ENCODE measurements at places on chromosomes 1 and 21. TPM values are rescaled to one million over a fixed set of nuclear protein-coding genes. Genes with fewer than 3 reads are reported as not detected.
A peak's percentile ranks its signal among the peaks of the same experiment; 100 is the strongest.

GRCh38 chr1:80915491-80915890, 885.2 kb upstream of the ADGRL2 start:
- H3K27ac ChIP-seq = no peak overlapping the region
- peaks cover 5% of the 10 kb centered on the region for H3K36me3 ChIP-seq
- no peaks in the 10 kb centered on the region for H3K27me3 ChIP-seq
- DNase-seq = no peak

DNA sequence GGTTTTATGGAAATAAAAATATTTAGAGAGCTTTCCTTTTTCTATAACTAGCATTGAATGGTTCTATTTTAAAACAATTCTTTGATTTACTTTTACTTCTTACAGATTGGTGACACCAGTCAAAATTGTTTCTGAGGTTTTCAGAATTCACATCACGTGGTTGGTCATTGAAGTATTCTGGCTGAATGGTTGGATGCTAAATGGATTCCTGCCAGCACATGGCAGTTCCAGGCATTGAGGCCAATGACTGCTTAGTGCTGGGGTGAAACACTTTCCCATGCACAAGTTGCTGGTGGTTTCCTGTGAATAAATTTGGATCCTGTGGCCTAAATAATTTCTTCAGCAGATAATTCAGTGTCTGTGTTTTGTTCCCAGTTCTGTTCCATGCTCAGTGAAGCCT, 20.6 kb downstream of the NCAM2 start:
- no peaks in the 10 kb centered on the region for H3K27me3 ChIP-seq
- H3K27ac ChIP-seq = no peak overlapping the region
- H3K4me3 ChIP-seq = no peak overlapping the region

Gene IRF6
- total RNA-seq = 106 TPM

DNA sequence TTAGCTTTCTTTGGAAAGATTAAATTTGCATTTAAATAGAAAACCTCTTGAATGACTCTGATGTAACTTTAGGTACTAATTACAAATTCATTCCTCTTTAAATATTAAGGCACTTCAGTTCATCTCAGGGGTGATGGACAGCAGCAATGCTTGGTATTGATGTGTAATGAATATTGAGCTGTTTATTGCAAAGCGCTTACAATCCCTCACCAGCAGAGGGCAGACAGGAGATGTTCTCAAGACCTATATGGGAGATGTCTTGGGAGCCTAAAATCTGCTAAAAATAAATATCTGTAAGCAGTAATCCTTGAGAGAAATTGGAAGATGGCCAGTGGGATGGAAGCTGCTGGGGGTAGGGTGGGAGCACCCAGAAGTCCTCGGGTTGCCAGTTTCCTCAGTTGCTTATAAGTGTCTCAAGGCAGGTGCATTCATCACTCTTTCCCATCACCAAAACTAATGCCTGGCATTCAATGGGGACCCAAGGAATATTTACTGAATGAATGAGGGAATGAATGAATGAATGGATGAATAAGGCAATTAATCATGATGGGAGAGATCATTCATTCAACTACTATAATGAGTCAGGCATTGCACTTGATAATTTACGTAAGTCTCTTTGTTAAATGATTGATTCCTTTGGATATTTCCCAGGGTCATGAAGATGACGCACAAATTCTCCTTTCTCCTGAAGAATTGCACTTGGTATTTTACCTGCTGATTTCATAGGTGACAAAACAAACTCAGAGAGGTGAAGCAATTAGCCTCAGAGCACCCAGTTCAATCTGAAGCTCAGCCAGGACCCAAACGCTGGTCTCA, 2.3 kb downstream of the KLHDC8A start:
- H3K36me3 ChIP-seq = no peaks in the 10 kb centered on the region
- H3K27me3 ChIP-seq = peaks cover 24% of the 10 kb centered on the region
- H3K4me3 ChIP-seq = no peak overlapping the region
- peak; percentile 92 for DNase-seq
- H3K4me1 ChIP-seq = peaks cover 13% of the 10 kb centered on the region
- H3K27ac ChIP-seq = no peak overlapping the region

Gene MRPS15
- total RNA-seq = 95.6 TPM

Gene MYBPH
- total RNA-seq = not detected

Gene HLCS
- total RNA-seq = 45.1 TPM

- peaks cover 22% of the 10 kb centered on the region for H3K4me1 ChIP-seq
Measured at GRCh38 chr1:223835754-223836153, 10.0 kb downstream of the TP53BP2 start.

Gene FMOD
- total RNA-seq = not detected
